ENCODE measurements at places on chromosomes 4 and X. TPM values are rescaled to one million over a fixed set of nuclear protein-coding genes. Genes with fewer than 3 reads are reported as not detected.

Gene CD40LG
- total RNA-seq = not detected

DNA sequence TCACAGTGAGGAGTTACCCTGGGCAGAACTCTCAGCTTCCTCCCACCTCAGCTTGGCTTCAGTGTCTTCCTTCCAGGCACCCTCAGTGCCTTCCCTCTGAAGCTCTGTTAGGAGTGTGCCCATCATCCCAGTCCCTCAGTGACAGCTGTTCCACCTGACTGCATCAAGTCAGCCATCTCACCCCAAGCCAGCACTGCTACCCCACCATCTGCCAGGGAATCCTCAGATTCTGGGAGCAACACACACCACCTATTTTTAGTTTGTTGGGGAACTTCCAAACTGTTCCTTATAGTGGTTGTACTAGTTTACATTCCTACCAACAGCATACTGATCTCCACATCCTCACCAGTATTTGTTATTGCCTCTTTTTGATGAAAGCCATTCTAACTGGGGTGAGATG is 182.9 kb downstream of the RELL1 start:
- H3K27ac ChIP-seq = no peak overlapping the region
- no peak for DNase-seq

Gene VSIG4
- not detected for total RNA-seq

- no peaks in the 10 kb centered on the region for H3K27me3 ChIP-seq
- DNase-seq = no peak
- H3K4me1 ChIP-seq = no peaks in the 10 kb centered on the region
Measured at GRCh38 chr4:168527560-168527959, 30.7 kb downstream of the PALLD start.

Gene SPIN2A
- total RNA-seq = 4.2 TPM

Gene GPR173
- 5.8 TPM for total RNA-seq

All from H1 (cell line).